ENCODE measurements at places on chromosomes 6 and 20.

GRCh38 chr20:62799036-62799435 is 2.8 kb downstream of the MRGBP start:
- DNase-seq = no peak

- DNase-seq = no peak
Observed at GRCh38 chr6:116015561-116015960, 45.1 kb downstream of the FRK start.

- no peak for DNase-seq
Observed at GRCh38 chr6:125968493-125968892, 11.9 kb downstream of the HINT3 start.

DNA sequence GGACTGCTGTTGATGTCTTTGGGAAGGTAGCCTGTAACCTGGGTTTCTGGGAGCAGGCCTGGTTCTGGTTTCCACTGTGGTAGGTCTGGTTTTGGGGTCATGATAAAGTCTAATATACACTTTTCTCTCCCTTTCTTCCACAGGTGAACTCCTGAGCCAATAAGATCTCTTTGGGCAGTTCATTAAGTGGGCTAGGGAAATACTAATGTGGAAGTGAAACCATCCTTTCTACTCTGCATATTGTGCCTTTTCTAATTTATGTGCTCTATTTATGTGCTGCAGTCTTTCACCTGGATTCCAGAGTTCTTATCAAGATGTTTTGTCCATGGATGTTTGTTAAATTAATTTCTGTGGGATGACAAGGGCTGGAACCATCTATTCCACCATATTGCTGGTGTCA is 165.7 kb upstream of the PTPRK start:
- DNase-seq = no peak

DNA sequence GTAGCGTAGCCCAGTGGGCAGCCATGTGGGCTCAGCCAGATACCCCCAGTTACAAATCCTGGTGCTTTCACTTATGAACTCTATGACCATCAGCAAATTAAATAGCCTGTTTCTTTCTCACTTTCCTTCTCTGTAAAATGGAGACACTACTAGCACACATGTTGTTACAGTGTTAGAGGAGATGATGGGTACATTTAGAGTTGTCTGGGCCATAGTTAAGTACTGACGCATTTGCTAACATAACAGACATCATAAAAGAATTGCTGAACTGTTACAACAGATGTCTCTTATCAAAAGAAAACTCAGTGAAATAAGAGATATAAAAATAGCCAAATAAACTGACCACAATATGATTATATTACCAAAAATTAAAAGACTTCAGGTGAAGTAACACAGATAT is 69.9 kb upstream of the DOK5 start:
- DNase-seq = no peak

- DNase-seq = no peak
Observed at GRCh38 chr20:35621560-35621946, 5.9 kb downstream of the SPAG4 start.

GRCh38 chr6:135250234-135250633 is 69.1 kb downstream of the MYB start:
- no peak for DNase-seq

- DNase-seq = no peak
Observed at GRCh38 chr20:6122111-6122872, 538 bp downstream of the FERMT1 start.

- DNase-seq = no peak
Observed at GRCh38 chr6:156057869-156058268, 602.2 kb upstream of the NOX3 start.

- no peak for DNase-seq
Observed at GRCh38 chr6:53898026-53898795, 103.4 kb downstream of the LRRC1 start.

- no peak for DNase-seq
Observed at GRCh38 chr6:82385546-82385945, 21.9 kb downstream of the TPBG start.

GRCh38 chr6:147621263-147621662 is 112.8 kb downstream of the SAMD5 start:
- no peak for DNase-seq

- DNase-seq = no peak
Observed at GRCh38 chr20:31581391-31581790, 23.7 kb upstream of the ID1 start.

DNA sequence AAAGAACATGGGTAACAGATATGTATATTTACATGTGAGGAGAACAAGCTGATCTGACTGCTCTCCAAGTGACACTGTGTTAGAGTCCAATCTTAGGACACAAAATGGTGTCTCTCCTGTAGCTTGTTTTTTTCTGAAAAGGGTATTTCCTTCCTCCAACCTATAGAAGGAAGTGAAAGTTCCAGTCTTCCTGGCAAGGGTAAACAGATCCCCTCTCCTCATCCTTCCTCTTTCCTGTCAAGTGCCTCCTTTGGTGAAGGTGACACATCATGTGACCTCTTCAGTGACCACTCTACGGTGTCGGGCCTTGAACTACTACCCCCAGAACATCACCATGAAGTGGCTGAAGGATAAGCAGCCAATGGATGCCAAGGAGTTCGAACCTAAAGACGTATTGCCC is 5.2 kb downstream of the HFE start:
- DNase-seq = no peak

DNA sequence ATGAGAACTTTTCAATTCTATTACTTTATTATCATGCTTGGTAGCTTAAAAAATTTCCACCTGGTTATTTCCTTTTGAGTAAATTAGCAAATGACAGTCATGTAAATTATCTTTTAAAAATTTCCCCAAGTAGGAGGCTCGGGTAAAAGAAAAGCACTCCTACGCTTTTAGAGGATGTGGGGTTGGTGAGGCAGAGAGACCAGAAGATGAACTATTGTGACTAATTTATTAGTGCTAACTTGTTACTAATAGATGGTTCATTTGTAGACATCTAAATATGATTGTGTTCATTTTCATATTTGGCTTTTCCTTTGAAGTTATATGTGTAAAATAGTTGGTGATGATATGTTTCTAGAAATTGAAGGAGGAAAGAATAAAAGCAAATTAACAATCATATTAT is 27.0 kb downstream of the ZNF292 start:
- no peak for DNase-seq

GRCh38 chr20:40010483-40010882 is 678.6 kb downstream of the MAFB start:
- DNase-seq = no peak

- no peak for DNase-seq
Observed at GRCh38 chr6:131367206-131367873, 205.7 kb upstream of the ARG1 start.

GRCh38 chr6:53152576-53152975 is 3.9 kb upstream of the GCM1 start:
- no peak for DNase-seq

GRCh38 chr6:109523478-109523877 is 40.5 kb upstream of the ZBTB24 start:
- DNase-seq = no peak

DNA sequence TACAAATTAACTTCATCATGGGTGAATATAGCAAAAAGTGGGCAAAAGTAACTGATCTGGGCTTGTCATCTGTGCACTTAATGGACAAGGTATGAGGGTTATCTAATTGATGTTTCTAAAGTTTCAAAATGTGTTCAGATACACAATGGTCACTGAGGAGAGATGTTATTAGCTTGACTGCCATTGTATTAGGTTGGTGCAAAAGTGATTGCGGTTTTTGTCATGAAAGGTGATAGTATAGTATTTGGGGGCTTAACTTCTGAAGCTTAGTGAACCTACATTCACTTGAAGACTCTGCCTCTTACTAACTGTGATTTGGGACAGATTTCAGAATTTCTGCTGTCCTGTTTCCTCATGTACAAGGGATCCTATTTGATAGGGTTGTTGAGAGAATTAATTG is 159.6 kb downstream of the UST start:
- no peak for DNase-seq

DNA sequence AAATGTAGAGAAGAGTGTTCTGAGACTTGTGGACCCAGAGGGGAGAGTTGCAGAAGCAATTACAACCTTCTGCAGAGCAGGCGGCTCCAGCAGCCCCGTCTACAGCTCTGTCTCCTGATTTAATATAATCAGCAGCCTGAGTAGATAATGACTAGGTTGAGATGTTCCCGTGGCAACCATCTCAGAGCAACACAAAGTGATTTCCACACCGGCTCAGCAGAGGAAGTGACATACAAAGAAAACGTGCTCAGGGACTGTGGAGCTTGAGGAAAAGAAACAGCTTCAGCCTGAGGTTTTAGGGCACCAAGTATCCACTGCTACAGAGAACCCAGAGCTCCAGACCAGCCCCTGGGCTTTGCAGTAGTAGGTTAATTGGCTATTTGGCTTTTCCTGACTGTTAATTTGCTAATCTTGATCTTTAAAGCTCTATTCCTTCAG is 136.4 kb downstream of the MTFR2 start:
- DNase-seq = no peak

GRCh38 chr6:155021680-155022079 is 26.6 kb downstream of the TIAM2 start:
- DNase-seq = no peak

- no peak for DNase-seq
Observed at GRCh38 chr20:62219992-62220665, at the start of gene HRH3. HRH3 (minus strand) TSS chr20:62220278; CDS start chr20:62219970, 308 bp downstream.

- no peak for DNase-seq
Observed at GRCh38 chr6:112743323-112743722, 396.2 kb downstream of the RFPL4B start.

GRCh38 chr6:75642311-75642710 is 40.6 kb downstream of the SENP6 start:
- no peak for DNase-seq

DNA sequence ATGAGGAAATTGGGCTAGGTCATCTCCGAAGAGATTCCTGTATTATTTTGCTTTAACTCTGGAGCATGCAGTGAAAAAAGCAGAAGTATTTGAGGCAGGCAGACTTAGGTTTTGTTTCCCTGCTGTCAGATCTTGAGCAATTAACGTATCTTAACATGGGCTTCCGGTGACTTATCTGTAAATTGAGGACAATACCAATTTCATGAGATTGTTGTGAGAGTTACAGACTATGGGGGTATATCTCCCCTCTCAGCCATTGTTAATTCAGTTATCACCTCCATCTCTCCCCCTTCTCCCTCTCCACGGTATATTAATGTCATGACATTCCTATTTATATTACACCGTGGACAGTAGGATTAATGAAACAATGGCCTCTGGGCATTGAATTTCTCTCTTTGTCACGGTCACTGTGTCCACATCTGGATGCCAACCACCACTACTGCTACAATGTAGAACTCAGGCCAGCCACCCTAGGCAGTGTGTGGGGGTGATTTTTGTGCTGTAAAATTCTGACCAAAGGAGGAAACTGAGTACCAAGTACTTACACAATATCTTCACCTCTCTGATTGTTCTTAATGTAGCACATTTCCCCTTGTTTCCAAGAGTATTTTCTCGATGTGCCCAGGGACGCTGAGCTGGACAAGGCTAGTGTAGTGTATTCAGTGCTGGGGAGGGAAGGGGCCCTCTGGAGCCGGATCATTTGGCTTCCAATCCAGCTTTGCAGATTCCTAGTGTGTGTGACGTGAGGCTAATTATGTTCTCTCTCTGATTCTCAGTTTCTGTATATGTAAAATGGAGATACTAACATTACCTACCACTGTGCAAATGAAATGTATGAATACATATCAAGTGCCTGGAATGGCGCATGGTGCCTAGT is 77.2 kb downstream of the GCNT2 start:
- no peak for DNase-seq

DNA sequence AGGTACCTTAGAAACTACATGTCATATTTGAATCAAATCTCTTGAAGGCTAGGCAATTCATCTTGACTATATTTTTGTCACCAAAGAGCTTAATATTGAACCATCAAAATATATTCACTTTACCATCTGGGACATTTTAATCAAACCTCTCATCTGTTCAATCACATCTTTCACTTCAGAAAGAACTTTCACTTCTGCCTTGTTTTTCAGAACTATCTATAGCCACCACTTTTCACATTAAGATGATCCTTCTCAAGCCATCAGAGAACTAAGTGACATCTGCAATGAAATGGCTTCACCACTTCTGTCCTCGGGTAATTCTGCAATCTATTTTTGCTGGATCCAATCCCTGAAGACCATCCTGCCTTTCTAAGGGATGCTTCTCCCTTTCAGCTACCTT is 57.8 kb downstream of the OR2B2 start:
- DNase-seq = no peak

- DNase-seq = no peak
Observed at GRCh38 chr20:63733117-63733516, 3.3 kb upstream of the LIME1 start.

GRCh38 chr6:106918115-106918514 is 56.4 kb downstream of the CD24 start:
- DNase-seq = no peak

- DNase-seq = no peak
Observed at GRCh38 chr6:132790450-132790849, 8.0 kb downstream of the SLC18B1 start.

- DNase-seq = no peak
Observed at GRCh38 chr6:154996841-154997311, 1.8 kb downstream of the TIAM2 start.

GRCh38 chr6:32462609-32463008 is 22.9 kb downstream of the HLA-DRA start:
- DNase-seq = peak; percentile 12

- no peak for DNase-seq
Observed at GRCh38 chr6:74318738-74319137, 622.7 kb downstream of the CD109 start.

GRCh38 chr6:117267766-117268534 is 2.6 kb downstream of the VGLL2 start:
- DNase-seq = no peak

- DNase-seq = no peak
Observed at GRCh38 chr6:89597988-89598387, 40.6 kb downstream of the LYRM2 start.

GRCh38 chr6:28907394-28907793 is 16.4 kb downstream of the TRIM27 start:
- no peak for DNase-seq

DNA sequence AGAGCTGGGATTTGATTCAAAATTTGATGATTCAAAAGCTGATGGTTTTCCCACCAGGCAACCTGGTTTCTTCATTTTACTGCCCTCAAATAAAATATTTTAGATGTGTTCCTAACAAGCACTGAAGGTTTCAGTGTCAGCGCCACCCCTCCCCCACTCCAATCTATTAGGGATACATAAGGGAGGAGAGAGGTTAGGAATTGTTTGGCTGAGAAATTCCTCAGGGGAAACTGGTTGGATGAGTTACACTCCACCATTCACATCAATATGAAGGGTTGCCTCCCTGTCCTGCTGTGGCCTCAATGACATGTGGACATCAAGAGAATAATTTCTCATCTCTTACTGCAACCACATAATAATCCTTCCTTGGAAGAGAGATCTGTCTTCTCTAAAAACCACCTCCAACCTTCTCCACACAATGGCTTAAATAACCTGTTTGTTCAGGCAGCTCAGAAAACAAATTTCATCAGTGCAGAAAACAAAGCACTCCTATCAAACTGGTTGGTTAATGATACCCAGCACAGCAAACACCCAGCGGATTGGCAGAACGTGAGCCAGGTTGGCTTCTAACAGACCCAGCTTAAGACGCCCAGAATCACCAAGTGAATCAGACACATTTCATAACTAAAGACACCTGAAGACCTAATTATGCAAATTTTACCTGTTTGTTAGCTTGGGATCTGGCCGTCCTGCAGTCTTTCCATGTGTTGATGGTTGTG is 136.0 kb upstream of the SGK1 start:
- DNase-seq = no peak

- DNase-seq = no peak
Observed at GRCh38 chr6:44452725-44453124, 65.2 kb downstream of the CDC5L start.
